ENCODE measurements at places on chromosomes 11 and 22.

- DNase-seq: no peak
Measured at GRCh38 chr11:109958821-109959166, 134.4 kb upstream of the ZC3H12C start.

- DNase-seq: no peak
Measured at GRCh38 chr22:49354516-49355210, 473.0 kb downstream of the BRD1 start.

DNA sequence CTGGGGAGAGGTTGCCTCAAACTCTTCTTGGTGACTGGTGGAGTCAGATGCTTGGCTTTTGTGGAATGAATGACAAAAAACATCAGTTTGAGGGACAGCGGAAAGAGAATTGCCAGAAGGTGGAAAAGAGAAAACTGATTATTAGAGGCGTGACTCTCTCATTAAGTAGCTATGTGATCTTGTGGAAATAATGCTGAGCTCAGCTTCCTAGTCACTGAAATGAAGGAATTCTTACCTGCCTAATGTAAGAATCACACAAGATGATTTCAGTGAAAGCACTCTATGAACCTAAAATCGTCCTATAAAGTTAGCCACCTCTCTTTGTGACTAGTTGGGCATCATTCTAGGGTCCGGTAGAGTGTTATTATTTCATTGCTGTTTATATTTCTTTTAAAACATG lies 498.8 kb downstream of the TMEM135 start:
- DNase-seq: no peak

DNA sequence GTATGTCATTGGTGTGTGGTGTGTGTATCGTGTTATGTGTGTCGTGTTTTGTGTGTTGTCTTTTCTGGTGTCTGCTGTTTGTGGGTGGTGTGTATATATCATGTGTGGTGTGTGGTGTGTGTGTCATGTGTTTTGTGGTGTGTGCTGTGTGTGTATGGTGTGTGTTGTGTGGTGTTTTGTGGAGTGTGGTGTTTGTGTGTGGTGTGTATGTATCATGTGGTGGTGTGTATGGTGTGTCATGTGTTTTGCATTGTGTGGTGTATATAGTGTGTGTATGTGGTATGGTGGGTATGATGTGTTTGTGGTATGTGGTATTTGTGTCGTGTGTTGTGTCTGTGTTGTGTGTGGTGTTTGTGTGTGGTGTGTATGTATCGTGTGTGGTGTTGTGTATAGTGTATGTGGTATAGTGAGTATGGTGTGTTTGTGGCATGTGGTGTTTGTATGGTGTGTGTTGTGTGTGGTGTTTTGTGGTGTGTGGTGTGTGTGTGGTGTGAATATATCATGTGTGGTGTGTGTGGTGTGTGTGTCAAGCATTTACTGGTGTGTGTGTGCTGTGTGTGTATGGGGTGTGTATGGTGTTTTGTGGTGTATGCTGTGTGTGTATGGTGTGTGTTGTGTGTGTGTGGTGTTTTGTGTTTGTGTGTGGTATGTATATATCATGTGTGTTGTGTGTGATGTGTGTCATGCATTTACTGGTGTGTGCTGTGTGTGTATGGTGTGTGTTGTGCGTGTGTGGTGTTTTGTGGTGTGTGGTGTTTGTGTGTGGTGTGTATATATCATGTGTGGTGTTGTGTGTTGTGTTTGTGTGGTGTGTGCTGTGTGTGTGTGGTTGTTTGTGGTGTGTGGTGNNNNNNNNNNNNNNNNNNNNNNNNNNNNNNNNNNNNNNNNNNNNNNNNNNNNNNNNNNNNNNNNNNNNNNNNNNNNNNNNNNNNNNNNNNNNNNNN lies 12.7 kb downstream of the PIM3 start:
- DNase-seq: no peak

- DNase-seq: no peak
Measured at GRCh38 chr11:69922015-69922595, 102.9 kb upstream of the FGF3 start.

DNA sequence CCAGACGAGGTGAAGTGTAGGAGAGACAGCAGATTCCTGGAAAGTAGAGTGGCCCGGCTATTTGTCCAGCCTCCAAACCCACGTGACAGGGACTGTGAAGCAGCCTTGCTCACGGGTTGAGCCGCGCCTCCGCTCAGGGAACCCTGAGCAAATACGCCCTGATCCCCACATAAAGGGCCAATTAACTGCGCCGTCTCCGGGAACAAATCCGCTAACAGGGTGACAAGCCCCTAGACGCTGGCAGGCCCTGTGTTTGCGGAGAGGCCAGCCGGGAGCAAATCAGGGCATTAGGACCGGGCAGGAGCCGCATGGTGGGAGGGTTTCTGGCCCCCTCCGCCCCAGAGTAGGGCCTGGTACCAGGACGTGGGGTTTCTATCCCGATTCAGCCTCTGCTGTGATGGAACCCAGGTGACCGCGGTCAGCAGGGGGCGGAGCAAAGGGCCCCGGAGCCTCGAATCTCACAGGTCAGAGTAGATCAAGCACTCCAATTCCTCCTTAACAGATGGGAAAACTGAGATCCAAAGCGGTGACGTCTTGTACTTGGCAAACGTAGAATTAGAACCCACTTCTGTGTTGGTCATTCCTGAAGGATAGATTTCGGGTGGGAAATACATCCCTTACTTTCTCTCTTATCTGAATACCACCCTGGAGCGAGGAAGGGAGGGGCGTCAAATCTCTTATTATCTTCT lies 2.0 kb upstream of the ROBO3 start:
- no peak for DNase-seq

DNA sequence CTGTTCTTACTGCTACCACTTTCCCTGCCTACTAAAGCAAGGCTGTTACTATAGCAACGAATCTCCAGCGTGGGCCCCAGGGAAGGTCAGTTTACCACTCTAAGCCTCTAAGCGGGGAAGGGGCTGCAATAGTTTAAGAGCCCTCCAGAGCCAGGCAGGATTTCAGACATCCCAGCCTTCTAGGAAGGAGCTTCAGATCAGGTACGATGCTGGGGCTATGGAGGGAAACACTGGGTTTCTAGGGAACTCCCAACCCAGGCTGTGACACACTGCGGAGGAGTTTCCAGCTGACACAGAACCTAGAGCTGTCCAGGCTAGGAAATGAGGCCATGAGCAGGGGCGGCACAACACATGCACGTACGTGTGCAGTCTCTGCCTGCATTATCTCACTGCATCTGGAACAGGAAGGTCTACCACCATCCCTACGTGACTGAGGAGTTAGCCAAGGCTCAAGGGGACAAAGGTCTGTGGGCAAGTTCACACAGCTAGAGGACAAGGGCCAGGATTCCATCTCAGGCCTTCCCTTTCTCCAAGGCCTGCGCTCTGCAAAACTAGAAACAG lies 20.4 kb downstream of the HPS4 start:
- DNase-seq: no peak

Measured in OCI-M1 (cell line).